Lower leg skin (tissue), 4 donors: ENCODE measurements at places on chromosomes 7 and 10. TPM values are rescaled to one million over a fixed set of nuclear protein-coding genes. Genes with fewer than 3 reads are reported as not detected.

DNA sequence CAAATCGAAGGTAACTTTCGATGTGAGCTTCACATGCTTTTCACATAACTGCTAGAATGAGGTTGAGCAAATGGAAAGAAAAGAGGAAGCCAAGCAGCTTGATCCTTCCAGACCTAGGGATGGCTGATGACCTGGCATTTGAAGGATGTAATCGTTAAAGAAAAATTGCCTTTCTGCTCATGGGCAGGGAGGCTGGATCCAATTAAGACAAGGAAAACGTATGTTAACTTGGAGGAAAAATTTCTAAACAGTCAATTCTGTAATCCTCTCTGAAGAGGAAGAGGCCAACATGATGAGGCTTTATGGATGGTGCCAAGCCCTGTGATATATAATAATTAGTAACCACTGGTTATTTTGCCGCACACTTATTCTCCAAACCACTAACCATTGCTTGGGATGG lies 12.5 kb downstream of the GRK5 start:
- no peak for DNase-seq

GRCh38 chr10:70557086-70557845 lies 45.3 kb downstream of the PRF1 start:
- DNase-seq = no peak

DNA sequence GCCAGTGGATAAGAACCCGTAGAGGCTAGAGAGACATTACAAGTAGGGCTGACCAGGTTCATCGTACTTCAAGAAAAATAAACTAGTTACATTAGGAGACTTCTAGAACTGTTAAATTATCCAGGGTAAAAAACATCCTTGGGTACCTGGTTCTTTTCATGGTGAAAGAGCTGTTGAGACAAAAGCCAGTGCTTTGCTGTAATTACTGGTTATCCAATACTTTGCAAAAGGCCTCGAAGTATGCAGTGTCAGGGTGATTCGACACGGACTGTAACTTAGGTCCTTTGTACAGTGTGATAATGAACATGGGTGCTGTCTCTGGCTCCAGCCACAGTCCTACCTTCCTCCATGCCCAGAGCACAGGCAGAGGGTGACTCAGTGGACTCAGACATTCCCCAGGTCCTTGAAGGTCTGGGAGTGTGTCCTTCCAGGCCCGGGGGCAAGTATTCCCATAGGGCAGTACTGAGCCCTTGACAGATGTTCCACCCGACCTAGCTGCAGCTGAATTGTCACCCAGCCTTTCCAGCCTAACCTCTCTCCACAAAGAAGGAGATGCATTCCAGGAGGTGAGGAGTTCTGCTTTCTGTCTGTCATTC lies 123.6 kb upstream of the TMEM72 start:
- no peak for DNase-seq

- DNase-seq = no peak
These were observed 26.7 kb upstream of the ABLIM1 start for GRCh38 chr10:114684822-114685209.

GRCh38 chr7:85074-85882 lies 107.1 kb upstream of the FAM20C start:
- DNase-seq = no peak

NXPH1 gene
- not detected for total RNA-seq

LRRD1 gene
- total RNA-seq = 0.13 TPM

MET gene
- 28.2 TPM for total RNA-seq

PNLIPRP2 gene
- total RNA-seq = 0.29 TPM
